ENCODE measurements at places on chromosomes 13 and 19.

- DNase-seq = no peak
These were observed 8.4 kb downstream of the EPHX3 start for GRCh38 chr19:15223649-15224361.

DNA sequence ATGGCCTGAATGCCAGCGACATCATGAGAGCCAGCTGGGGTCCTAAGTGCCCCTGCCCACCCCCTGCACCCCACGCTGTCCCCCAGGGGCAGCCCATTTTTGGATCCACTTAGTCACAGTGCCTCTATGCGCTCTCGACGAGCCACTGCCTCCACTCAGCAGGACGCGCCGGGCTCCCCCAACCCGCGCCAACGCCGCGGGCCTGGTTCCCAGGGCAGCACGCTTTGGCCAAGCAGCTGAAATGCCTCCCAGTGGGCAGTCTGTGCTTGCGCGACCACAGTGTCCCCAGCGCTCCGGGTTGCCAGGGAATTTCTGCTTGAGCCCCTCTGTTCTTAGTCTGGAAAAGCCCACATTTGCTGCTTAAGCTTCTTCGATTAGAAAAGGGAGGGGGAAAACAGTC is 39.4 kb downstream of the TMED1 start:
- no peak for DNase-seq

GRCh38 chr19:48963371-48964204 is 1.5 kb upstream of the FTL start:
- DNase-seq = peak; percentile 87

- no peak for DNase-seq
These were observed 2.8 kb downstream of the ZNF536 start for GRCh38 chr19:30374865-30375552.

DNA sequence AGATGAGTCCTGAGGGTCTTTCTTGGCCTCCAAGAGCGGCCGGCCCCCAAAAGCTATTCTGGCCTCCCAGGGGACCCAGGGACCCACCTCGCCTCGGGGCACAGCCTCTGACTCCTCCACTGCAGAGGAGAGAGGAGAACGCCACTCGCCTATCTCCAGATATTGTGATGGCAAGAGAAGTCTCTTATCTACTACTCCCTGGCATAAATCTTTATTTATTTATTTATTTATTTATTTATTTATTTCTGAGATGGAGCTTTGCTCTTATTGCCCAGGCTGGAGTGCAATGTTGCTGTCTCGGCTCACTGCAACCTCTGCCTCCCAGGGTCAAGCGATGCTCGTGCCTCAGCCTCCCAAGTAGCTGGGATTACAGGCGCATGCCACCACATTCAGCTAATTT is 11.0 kb downstream of the SLC7A9 start:
- DNase-seq = no peak

DNA sequence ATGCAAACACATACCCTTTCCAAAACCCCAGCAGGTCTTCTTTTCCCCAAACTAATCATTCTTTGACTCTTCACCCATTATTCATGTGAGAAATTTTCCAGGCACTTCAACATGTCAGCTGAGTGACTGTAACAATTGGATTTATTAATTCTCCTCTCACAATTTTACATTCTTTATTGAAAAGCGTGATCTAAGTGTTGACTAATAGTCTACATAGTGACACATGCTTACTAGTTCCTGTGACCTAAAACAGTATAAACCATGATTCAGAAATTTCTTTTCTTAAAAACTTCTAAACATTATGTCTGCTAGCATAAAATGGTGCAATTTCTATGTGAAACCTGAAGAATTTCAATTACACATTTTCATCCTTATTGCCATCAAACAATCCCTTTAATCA is 532.3 kb downstream of the GPC5 start:
- no peak for DNase-seq

- DNase-seq = no peak
These were observed 197.4 kb upstream of the ZNF536 start for GRCh38 chr19:30174791-30175190.

- no peak for DNase-seq
These were observed 18.0 kb downstream of the TCF3 start for GRCh38 chr19:1634242-1634937.

- peak; percentile 69 for DNase-seq
These were observed 825 bp downstream of the GMIP start for GRCh38 chr19:19642506-19643157.

GRCh38 chr19:20858218-20858617 is 64.8 kb upstream of the ZNF85 start:
- no peak for DNase-seq

DNA sequence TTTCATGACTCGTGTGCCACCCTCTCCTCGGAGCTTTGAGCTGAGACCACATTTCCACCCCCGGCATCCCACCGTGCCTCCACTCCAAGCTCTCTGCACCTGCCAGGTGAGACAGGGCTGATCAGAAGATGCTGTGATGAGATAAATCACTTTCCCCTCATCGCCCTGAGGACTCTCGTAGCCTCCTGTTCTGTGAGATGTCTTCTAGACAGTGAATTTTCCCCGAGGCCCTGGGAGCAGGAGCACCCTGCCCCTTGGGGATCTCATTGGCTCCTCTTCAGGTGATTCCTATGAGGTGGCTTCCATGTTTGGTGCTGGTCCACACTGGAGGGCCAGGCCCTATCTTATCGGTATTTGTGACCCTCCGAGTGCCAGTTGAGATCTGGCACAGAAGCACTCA is 154.0 kb upstream of the TSHZ3 start:
- DNase-seq = no peak

GRCh38 chr13:41645331-41645730 is 188.0 kb downstream of the RGCC start:
- DNase-seq = no peak

DNA sequence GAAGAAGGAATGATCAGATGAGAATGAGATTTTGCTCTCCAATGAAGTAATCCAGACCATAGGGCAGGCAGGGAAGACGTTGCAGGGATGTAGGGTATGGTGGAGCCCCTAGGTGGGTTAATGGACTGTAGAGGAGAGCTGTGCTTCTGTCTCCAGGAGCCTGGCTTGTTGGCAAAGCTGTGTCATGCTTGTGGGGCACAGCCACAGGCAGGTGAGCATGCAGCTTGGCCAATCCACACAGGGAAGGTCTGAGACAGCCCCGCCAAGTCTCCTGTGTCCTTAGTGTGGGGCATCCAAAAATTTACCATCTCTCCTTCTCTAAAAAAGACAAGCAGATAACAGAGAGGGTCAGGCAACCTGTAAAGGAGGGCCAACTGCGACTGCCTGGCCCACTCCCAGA is 71.4 kb upstream of the FLT1 start:
- DNase-seq = no peak
